ENCODE measurements at places on chromosomes 1 and 21. TPM values are rescaled to one million over a fixed set of nuclear protein-coding genes. Genes with fewer than 3 reads are reported as not detected.

The NTMT2 gene
- not detected for total RNA-seq

The AVPR1B gene
- total RNA-seq, result not detected

DNA sequence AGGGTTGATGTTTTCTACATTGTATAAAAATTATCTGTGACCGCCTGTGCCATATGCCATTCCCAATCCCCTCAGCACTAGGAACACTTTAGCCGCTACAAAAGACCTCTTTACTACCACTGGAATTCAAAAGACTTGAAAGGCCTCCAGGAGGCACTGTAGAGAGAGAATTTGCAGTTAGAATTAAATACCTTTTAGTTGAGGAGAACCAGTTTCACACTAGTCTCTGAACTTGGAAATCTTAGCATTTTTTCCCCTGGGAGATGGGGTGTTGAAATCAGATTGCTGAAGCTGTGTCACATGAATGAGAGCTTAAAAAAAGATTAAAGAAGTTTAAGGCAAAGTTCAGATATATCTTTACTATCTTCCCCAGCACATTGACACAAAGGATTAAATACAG lies 291.0 kb downstream of the ADGRL2 start:
- no peak overlapping the region for H3K27ac ChIP-seq
- no peak overlapping the region for H3K4me3 ChIP-seq
- H3K27me3 ChIP-seq, result no peaks in the 10 kb centered on the region
- no peaks in the 10 kb centered on the region for H3K36me3 ChIP-seq
- no peaks in the 10 kb centered on the region for H3K4me1 ChIP-seq

The PLCH2 gene
- total RNA-seq, result 61.4 TPM

- peaks cover 8% of the 10 kb centered on the region for H3K4me1 ChIP-seq
- DNase-seq, result no peak
- H3K36me3 ChIP-seq, result no peaks in the 10 kb centered on the region
- no peak overlapping the region for H3K27ac ChIP-seq
Measured at GRCh38 chr1:41977326-41977725, 58.6 kb upstream of the HIVEP3 start.

DNA sequence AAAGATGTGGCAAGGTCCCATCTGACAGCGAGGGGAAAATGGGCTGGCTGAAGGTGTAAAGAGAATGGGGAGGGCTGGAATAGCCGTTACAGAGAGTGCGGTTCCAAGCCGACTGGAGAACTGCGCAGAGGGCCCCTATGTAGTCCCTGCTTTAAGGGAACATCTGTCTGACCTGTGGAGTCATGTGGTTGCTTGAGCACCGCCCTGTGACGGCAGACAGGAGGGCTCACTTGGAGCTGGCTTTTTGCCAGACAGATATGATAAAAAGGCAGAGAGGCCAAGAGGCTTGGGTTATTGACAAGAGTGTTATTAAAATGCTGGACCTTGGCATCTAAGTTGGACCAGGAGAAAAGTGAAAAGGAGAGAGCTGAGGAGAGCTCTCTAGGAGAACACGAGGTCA lies 5.9 kb upstream of the PTPRF start:
- H3K4me3 ChIP-seq, result no peak overlapping the region
- H3K27ac ChIP-seq, result no peak overlapping the region
- H3K4me1 ChIP-seq, result peaks cover 7% of the 10 kb centered on the region
- DNase-seq, result no peak

The TFF3 gene
- not detected for total RNA-seq

The TOR1AIP1 gene
- total RNA-seq, result 11.1 TPM

DNA sequence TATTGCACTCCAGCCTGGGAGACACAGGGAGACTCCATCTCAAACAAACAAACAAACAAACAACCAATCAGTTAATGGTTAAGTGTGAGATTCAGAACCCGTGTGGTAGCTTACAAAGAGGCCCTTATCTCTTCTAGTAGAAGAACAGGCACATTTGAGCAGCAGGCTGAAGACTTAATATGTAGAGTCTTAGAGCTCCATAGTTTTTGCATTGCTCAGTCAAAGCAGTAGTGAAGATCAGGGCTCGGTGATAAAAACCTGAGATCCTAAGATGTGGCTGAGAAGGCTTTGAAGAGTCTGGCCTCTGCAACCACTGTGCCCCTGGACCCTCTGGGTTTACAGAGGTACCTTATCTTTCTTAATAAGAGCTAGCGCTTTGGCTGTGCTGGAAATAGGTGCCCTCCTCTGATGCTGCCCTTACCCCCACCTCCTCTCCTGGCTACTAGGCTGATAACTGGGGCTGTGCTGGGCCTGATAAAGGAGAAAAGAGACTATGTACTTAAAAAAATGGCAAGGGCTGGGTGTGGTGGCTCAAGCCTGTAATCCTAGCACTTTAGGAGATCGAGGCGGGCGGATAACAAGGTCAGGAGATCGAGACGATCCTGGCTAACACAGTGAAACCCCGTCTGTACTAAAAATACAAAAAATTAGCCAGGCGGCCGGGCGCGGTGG lies 10.5 kb upstream of the UCK2 start:
- H3K4me3 ChIP-seq, result no peak overlapping the region
- H3K36me3 ChIP-seq, result no peaks in the 10 kb centered on the region
- no peak for DNase-seq
- H3K27ac ChIP-seq, result no peak overlapping the region
- H3K27me3 ChIP-seq, result no peaks in the 10 kb centered on the region
- H3K4me1 ChIP-seq, result no peaks in the 10 kb centered on the region

The SLAMF9 gene
- total RNA-seq, result not detected

DNA sequence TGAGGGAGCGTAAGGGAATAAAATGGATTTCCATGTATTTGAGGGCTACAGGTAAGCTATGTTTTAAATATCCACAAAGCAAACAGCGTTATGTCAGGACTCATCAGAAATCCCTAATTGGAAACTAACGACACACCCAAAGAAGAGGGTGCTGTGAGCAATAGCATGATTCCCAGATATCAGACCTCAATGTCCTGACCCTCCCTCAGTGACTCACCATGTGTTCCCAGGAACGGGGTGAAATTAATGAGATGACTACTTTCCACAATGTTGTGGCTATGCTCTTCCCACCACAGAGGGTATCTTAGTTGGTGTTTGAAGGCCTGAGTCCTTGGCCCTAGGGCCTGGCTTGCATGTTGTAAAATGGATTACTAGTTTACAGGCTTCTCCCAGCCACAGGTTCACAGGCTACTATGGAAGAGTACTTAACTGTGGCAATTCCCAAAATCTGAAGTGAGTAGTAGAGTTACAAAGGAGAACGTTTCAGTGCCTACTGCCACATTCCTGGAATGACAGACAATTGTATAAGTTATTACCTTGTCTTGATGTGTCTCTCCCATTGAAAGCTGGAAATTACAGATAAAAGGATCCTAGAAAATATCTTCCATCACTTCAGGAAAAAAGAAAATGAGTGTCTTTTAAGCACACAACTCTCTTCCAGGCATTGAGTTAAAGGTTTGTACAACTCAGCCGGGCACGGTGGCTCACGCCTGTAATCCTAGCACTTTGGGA lies 1.7 kb upstream of the KRTAP11-1 start:
- H3K27me3 ChIP-seq, result no peaks in the 10 kb centered on the region
- no peaks in the 10 kb centered on the region for H3K4me1 ChIP-seq
- no peak for DNase-seq
- no peak overlapping the region for H3K4me3 ChIP-seq
- no peaks in the 10 kb centered on the region for H3K36me3 ChIP-seq

GRCh38 chr21:32437729-32438128 lies 25.2 kb downstream of the EVA1C start:
- no peak overlapping the region for H3K27ac ChIP-seq
- no peaks in the 10 kb centered on the region for H3K4me1 ChIP-seq
- DNase-seq, result no peak
- H3K36me3 ChIP-seq, result no peaks in the 10 kb centered on the region

The VWA5B1 gene
- total RNA-seq, result 0.10 TPM

DNA sequence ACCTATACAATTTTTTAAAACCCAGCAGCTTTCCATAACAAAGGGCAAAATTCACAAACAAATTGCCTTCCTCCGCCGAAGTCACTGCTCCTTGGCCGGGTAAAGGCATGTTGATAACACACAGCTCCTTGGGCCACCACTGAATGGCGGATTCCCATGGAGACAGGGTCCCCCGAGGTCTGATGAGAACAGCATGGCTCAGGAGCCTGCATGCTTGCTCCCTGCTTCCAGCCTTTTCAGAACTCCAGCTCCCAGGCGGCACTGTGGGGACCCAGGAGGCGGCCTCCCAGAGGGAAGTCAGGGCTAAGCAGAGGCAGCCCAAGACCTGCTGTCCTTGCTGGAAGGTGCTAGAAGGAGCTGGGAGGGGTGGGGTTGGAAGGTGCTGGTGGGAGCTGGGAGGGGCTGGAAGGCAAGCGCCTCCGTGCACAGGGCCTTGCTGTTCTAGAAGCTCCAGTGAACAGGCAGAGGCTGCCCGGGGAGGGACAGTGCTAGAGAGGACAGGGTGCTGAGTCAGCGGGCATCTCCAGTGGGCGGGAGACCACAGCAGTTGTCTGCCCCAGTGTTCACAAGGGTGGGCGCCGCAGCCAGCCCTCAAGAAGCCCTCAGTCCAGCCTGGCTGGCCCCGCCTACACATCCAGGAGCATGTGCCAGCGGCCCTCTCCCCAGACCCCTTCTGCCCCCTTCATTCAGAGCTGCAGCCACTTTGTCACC lies 35.1 kb downstream of the PRDM16 start:
- DNase-seq, result no peak
- peaks cover 5% of the 10 kb centered on the region for H3K27me3 ChIP-seq
- peaks cover 6% of the 10 kb centered on the region for H3K36me3 ChIP-seq
- H3K4me1 ChIP-seq, result peaks cover 7% of the 10 kb centered on the region
- H3K4me3 ChIP-seq, result no peak overlapping the region

GRCh38 chr1:20552728-20553445 lies 514 bp downstream of the FAM43B start:
- H3K36me3 ChIP-seq, result no peaks in the 10 kb centered on the region
- no peak overlapping the region for H3K27ac ChIP-seq
- no peaks in the 10 kb centered on the region for H3K4me1 ChIP-seq
- peak; percentile 42 for DNase-seq
- peak overlapping the region; percentile 71 for H3K4me3 ChIP-seq
- H3K27me3 ChIP-seq, result peaks cover 14% of the 10 kb centered on the region

- H3K27me3 ChIP-seq, result peaks cover 12% of the 10 kb centered on the region
- H3K4me3 ChIP-seq, result peak overlapping the region; percentile 89
- H3K27ac ChIP-seq, result peak overlapping the region; percentile 6
- no peaks in the 10 kb centered on the region for H3K36me3 ChIP-seq
- peak; percentile 74 for DNase-seq
- H3K4me1 ChIP-seq, result peaks cover 15% of the 10 kb centered on the region
Measured at GRCh38 chr1:10888791-10889649, 92.6 kb upstream of the CASZ1 start.

DNA sequence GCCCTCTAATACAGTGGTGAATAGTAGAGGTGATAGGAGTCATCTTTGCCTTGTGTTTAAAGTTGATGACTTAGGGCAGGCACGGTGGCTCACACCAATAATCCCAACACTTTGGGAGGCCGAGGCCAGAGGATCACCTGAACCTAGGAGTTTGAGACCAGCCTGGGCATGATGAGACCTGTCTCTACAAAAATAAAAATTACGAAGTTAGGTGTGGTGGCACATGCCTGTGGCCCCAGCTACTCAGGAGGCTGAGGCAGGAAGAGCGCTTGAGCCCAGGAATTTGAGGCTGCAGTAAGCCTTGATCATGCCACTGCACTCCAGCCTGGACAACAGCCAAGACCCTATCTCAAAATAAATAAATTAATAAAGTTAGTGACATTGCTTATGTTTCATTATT lies 26.6 kb downstream of the CAPZA1 start:
- no peaks in the 10 kb centered on the region for H3K27me3 ChIP-seq
- H3K36me3 ChIP-seq, result peaks cover 4% of the 10 kb centered on the region
- peaks cover 2% of the 10 kb centered on the region for H3K4me1 ChIP-seq
- no peak overlapping the region for H3K4me3 ChIP-seq
- H3K27ac ChIP-seq, result no peak overlapping the region

- no peak for DNase-seq
- H3K27ac ChIP-seq, result no peak overlapping the region
- no peak overlapping the region for H3K4me3 ChIP-seq
- H3K27me3 ChIP-seq, result no peaks in the 10 kb centered on the region
Measured at GRCh38 chr1:180842491-180843275, 70.0 kb upstream of the KIAA1614 start.

GRCh38 chr1:244704107-244704506 lies 51.2 kb downstream of the DESI2 start:
- peaks cover 9% of the 10 kb centered on the region for H3K4me1 ChIP-seq
- DNase-seq, result no peak
- no peaks in the 10 kb centered on the region for H3K27me3 ChIP-seq
- no peak overlapping the region for H3K27ac ChIP-seq
- peaks cover 17% of the 10 kb centered on the region for H3K36me3 ChIP-seq
- H3K4me3 ChIP-seq, result peak overlapping the region; percentile 50

DNA sequence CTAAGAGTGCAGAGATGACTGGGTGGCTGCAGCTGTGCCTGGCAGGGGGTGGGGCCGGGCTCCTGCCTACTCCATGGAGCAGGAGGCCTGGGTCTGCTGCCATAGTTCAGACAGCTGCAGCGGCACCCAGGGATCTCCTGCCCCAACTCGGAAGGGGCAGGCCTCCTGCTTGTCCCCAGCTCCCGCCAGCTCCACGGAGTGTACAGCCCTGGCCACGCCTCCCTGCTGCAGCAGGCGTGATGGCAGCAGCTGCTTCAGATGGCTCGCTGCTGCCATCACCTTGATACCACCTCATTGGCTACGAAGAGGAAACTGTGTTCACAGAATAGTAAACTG lies 35.9 kb downstream of the ACTL8 start:
- peaks cover 2% of the 10 kb centered on the region for H3K27me3 ChIP-seq
- no peak for DNase-seq
- no peak overlapping the region for H3K27ac ChIP-seq
- no peak overlapping the region for H3K4me3 ChIP-seq
- peaks cover 12% of the 10 kb centered on the region for H3K36me3 ChIP-seq

The GNG4 gene
- 124 TPM for total RNA-seq

- peak overlapping the region; percentile 73 for H3K27ac ChIP-seq
- peak overlapping the region; percentile 94 for H3K4me3 ChIP-seq
- no peaks in the 10 kb centered on the region for H3K36me3 ChIP-seq
- DNase-seq, result no peak
- peaks cover 10% of the 10 kb centered on the region for H3K4me1 ChIP-seq
Measured at GRCh38 chr1:44212355-44213221, 683 bp upstream of the DMAP1 start.

DNA sequence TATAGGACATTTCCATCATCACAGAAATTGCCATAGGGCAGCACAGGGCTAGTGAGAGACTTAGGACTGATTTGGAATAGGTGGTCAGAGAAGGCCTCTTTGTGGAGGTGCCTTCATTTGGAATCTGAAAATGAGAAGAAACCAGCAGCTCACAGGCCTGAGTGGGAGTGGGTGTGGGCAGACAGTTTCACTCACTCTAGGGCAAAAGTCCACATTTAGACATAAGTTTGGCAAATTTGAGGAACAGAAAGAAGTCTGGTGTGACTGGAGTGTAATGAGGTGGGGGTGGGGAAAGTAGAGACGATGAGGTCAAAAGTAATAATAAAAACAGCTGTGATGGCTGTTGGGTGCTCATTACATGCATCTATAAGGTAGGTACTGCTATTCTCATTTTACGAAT lies 22.4 kb upstream of the BCAR3 start:
- no peaks in the 10 kb centered on the region for H3K36me3 ChIP-seq
- peaks cover 2% of the 10 kb centered on the region for H3K27me3 ChIP-seq
- peaks cover 19% of the 10 kb centered on the region for H3K4me1 ChIP-seq
- no peak overlapping the region for H3K4me3 ChIP-seq
- H3K27ac ChIP-seq, result no peak overlapping the region

GRCh38 chr1:115363171-115363570 lies 25.1 kb upstream of the NGF start:
- H3K4me1 ChIP-seq, result peaks cover 1% of the 10 kb centered on the region
- no peak overlapping the region for H3K4me3 ChIP-seq
- no peak overlapping the region for H3K27ac ChIP-seq
- no peak for DNase-seq
